NT2/D1 (cell line): ENCODE measurements at places on chromosomes 3 and 15.

GRCh38 chr3:33131331-33132018 is 17.7 kb downstream of the CRTAP start:
- peak; percentile 87 for DNase-seq

DNA sequence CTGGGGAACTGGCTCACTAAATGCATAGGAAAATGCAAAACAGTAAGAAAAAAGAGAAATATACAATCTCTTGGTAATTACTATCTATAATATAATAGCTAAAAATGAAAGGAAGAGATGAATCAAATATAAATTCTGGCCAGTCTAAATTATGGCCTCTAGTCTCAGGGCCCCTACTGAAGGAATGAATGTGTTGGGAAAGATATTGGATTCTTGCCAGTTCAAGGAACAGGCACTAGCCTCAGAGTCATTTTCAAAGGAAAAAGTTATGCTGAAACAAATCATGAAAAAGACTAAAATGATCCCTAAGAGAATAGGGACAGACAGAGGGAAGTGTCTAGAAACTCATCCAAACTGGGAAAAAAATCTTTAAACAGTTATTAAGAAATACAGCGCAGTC is 62.4 kb downstream of the C3orf80 start:
- no peak for DNase-seq

GRCh38 chr3:32500231-32500630 is 2.4 kb downstream of the CMTM6 start:
- DNase-seq: no peak

DNA sequence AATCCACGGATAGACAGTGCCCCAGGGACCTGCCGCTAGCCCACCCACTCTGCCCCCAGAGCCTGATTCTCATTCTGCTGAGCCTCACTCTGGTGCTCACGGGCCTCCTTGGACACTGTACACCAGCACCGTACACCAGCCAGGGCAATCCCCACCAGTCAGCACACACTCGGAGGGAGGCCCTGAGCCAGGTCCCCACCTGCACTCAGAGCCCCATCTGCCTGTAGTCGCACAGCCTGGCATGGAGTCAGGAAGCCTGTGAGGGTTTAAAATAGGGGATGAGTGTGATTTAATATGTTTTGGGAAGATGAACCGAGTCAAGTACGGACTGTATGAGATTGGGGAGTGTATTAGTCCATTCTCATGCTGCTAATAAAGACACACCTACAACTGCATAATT is 223.0 kb downstream of the SLCO3A1 start:
- no peak for DNase-seq

DNA sequence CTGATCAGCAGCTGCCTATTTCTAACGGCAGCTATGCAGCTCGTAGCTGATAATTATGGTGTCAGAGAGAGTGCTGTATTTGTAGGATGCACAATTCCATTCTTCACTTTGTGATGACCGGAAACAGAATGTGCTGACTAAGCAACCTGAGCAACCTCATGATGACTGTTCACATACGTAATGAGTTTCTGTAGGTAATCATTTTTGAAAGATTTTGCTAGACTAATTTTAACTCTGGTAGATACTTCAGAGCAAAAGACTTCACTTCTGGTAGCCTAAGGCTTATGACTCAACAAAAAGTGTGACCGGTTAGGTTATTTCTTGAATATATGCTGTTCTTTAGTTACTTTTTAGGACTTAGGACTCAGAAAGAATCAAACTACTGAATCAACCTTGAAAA is 567.7 kb downstream of the NAALADL2 start:
- no peak for DNase-seq

- no peak for DNase-seq
Measured at GRCh38 chr15:60819860-60820259, 340.9 kb upstream of the ICE2 start.

- DNase-seq: no peak
Measured at GRCh38 chr3:162512488-162512887, 1015.9 kb downstream of the OTOL1 start.

- no peak for DNase-seq
Measured at GRCh38 chr3:154548341-154548740, 118.4 kb upstream of the GPR149 start.

DNA sequence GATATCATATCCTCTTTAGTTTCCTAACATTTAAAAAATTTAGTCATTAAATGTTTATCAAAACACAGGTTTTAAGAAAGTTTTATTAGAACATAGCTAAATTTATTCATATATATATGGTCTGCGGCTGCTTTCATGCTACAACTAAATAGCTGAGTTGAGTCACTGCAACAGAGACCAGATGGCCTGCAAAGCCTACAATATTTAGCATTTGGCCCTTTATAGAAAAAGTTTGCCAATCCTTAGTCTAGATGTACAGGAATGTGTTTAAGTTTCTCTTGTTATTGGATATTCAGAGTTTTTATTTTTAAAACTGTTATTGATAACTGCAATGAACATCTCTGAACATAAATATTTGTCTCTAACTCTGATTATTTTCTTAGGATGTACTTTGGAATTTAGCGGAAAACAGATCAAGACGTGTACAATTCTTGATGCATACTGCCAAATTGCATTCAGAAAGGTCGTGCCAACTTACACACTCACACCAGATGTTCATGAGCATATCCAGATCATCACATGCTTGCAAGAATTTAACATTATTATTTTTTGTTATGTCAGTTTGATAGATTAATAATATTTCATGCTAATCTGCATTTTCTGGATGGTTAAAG is 157.9 kb downstream of the STAC start:
- no peak for DNase-seq

- DNase-seq: no peak
Measured at GRCh38 chr3:179336345-179336929, 11.1 kb upstream of the MFN1 start.

- no peak for DNase-seq
Measured at GRCh38 chr15:44394062-44394461, 33.4 kb upstream of the CTDSPL2 start.

- no peak for DNase-seq
Measured at GRCh38 chr3:35658686-35659085, 19.4 kb downstream of the ARPP21 start.

- no peak for DNase-seq
Measured at GRCh38 chr3:194521510-194522260, 34.9 kb upstream of the ATP13A3 start.

DNA sequence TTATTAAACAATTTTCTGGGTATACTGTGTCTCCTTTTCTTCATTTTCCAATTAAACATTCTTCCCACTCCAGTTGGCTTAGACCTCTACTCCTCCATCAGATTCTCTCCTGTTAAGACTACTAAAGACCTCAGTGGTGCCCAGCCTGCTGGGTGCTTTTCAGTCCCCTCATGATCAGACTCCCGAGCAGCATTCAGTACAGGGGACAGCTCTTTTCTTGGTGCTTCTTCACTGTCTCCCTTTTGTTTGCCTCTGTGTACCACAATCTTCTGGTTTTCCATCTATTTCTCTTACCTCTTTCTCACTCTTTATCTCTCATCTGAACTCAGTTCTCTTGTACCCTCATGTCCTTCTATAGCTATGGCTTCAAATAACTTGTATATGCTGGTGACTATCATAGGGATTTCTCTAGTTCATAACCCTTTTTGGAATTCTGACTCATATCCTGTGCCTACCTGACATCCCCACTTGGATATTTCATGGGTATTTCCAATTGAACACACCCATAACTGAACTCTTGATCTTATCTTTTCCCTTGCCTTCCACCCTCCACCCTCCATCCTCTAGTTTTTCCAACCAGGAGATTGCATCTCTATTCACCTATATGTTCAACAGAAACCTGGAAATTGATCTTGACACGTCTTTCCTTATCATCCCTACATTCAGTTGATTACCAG is 55.6 kb upstream of the ABHD10 start:
- DNase-seq: no peak

DNA sequence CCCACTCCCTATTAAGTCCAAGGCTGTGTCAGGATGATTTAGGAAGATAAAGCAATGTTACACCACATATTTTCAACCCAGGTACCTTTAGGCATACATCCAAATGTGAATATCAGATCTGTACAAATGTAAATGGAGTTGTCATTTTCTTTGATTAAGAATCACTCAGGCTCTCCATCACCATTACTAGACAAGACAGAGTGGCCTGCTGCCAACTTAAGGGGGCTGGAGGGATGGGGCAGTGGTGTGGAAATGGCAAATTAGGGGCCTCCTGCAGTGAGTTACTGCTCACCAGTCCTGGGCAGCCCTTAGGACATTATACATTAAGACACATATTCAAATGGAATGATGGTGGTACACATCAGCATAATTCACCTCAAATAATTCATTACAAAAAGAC is 211.0 kb downstream of the TNIK start:
- no peak for DNase-seq

- DNase-seq: no peak
Measured at GRCh38 chr3:72782521-72782920, 65.7 kb downstream of the SHQ1 start.

GRCh38 chr3:155031186-155031585 is 48.9 kb upstream of the MME start:
- DNase-seq: no peak

GRCh38 chr15:38202361-38202760 is 50.3 kb upstream of the SPRED1 start:
- no peak for DNase-seq

GRCh38 chr15:90210593-90210992 is 9.5 kb downstream of the SEMA4B start:
- no peak for DNase-seq

GRCh38 chr3:131371688-131372066 is 9.9 kb upstream of the NUDT16 start:
- no peak for DNase-seq

DNA sequence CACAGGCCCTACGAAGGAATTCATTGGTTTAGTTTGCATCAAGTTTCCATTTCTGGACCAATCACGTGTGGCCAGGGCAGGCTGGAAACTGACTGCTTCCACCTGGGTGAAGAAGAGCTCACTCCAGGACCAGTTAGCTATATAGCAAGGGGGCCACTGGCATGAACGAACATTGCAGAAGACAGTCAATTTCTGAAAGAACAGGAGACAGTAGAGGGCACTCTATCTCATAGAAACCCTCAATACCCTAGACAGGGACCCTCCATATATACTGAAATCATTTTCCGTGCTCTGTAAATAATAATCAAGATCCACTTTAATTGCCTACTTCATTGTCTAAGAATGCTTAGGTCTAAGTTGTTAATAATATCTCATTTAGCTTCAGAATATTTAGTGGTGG is 215.6 kb downstream of the CADPS start:
- DNase-seq: no peak

- no peak for DNase-seq
Measured at GRCh38 chr3:138332472-138333073, 2.9 kb upstream of the NME9 start.

DNA sequence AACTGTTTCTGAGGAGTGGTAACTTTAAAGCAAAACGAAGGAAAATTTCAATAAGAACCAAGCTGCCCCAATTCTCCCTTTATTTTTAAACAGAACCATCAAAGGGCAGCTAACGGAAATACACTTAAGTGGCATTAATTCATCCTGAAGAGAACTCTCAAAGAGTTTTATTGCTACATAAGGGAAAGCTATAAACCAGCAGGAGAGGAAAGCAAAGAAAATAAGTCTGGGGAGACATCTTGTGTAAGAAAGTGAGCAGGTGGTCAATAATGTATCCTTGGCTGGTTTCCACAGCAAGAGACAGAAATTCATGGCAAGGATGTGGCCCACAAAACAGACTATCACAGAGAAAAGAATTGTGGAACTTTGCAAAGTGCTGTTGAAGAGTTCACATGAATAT is 40.0 kb upstream of the CMSS1 start:
- DNase-seq: no peak

DNA sequence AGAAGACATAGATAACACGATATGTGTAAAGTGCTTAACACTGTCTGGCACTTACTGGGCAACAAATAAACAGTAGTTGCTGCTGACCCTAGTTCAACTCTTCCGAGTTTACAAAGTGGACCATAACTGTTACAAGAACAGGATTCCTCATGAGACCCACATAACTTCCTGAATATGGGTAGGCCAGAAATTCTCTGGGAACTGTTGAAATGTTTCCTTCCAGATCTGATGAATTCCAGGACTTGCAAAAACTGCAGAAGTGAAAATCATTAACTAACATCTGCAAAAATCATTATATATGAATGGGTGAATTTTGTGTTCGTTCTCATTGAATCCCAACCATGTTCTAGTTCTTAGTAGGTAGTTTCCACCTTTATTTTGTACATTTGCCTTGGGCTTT is 181.7 kb upstream of the MME start:
- DNase-seq: no peak

GRCh38 chr15:77038312-77039216 is 32.3 kb downstream of the TSPAN3 start:
- no peak for DNase-seq

- DNase-seq: no peak
Measured at GRCh38 chr3:32340611-32341365, 50.9 kb upstream of the CMTM7 start.

DNA sequence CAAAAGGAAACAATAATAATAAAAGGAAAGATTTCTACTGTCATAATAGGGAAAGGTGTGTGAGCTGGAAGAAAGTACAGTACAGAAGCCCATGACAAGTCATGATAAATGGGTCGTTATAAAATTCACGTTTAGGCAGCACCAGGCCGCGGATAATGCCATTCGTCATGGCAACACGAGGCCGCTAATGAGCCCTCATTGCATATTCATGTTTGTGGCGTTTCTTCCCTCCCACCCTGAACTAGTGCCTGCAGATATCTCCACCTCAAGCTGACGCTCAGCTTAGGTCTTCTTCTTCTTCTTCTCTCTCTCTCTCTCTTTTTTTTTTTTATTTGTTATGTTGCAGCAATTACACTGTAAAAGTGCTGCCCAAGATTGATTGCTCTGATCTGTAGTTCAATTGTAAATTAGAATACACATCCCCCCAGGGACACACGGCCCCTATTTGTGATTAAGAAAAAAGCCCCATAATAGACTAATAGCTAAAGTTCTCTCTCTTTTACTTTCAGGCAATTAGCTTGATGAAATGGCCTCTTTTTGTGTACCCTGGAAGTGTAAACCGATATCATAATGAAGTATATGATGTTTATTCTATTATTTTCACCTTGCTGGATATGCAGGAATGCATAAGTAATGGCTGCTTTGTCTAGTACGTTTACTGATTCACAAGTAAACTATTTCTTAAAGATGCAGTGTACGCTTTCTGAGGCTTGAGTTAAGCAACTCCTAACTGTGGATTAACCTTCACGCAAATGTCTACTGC is 61.9 kb upstream of the NR2F2 start:
- DNase-seq: no peak

DNA sequence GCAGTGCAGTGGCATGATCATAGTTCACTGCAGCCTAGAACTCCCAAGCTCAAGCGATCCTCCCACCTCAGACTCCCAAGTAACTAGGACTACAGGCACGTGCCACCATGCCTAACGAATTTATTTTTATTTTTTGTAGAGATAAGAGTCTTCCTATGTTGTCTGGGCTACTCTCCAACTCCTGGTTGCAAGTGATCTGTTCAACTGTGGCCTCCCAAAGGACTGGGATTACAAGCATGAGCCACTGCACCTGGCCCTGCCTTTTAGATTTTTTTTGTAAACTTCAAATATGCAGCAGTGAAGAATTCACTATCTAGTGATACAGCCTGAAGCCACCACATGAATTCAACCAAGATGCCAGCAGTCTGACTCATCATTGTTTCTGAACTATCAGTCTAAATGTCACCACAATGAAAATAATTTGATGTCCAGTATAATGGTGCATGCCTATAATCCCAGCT is 32.7 kb downstream of the UBXN7 start:
- no peak for DNase-seq
